Stimulated activated CD4-positive, alpha-beta T cell treated with anti-CD3 and anti-CD28 coated beads, Interleukin-12 subunit alpha, Interleukin-12 subunit beta, amount 100 ng/mL, for 48 hours (primary cell): ENCODE measurements at places on chromosomes 11 and 22.

DNA sequence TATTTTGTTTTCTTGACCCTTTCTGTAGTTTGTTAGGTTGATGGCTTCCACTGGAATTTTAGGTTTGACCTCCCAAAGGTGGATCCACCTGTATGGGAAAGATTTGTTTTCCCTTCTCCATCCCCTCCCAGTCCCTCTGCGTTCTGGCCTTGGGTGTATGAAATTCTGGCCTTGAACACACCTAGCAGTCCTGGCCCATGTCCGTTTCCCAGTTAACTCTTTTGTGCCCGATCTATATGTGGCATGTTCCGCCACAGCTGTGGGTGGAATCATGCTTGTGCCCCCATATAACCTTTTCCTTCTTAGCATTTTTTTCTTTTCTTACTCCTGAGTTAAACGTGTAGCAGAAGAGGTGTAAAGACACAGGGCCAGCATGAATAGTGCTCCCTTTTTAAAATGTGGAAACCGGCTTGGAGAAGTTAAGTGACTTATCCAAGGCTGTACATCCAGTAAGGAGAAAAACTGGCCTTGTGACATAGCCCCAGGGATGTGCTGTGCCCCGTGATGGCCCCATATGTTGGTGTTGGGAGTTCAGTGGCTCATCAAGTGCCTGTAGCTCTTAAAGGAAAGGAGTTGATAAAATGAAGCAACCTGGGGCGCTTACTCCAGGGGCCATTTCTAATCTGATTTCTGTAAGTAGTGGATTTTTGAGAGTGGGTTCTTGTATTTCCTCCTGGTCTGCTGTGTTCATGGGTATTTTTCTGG lies 39.3 kb downstream of the ZNRF3 start:
- no peak for DNase-seq

- DNase-seq, result no peak
Observed at GRCh38 chr22:23380230-23380573, 199.9 kb downstream of the IGLL1 start.

GRCh38 chr11:9228091-9228490 lies 37.1 kb downstream of the DENND5A start:
- no peak for DNase-seq

DNA sequence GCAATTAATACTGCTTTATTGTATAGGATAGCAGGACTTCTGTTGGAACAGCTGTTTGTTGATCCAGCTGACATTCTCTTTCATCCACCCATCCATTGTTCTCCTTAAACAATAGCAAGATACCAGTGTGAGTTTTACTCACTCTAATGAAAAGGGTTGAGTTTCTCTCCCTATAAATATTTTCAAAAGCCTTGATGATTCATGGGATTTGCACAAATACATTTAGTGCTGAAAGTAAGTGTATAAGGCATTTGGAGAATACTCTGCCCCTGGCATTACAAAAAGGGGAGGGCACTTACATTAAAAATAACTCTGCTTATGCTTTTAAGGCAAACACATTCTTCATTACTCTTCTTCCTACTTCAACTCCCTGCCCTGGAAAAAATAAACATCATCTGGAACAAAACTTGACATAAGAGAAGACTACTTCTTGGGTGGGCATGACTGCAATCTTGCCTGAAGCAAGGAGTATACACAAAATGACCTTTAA lies 634.9 kb downstream of the METTL15 start:
- DNase-seq, result no peak

- no peak for DNase-seq
Observed at GRCh38 chr22:50319503-50319951, 7.3 kb downstream of the DENND6B start.
